ENCODE measurements at places on chromosomes 2 and 18. TPM values are rescaled to one million over a fixed set of nuclear protein-coding genes. Genes with fewer than 3 reads are reported as not detected.

The GKN1 gene
- not detected for total RNA-seq

The TNFRSF11A gene
- total RNA-seq = 0.72 TPM

The MOGAT1 gene
- not detected for total RNA-seq

The IL36RN gene
- not detected for total RNA-seq

The MC2R gene
- total RNA-seq = not detected

The CFC1 gene
- not detected for total RNA-seq

The TMEM214 gene
- 43.7 TPM for total RNA-seq

The SDC1 gene
- 0.36 TPM for total RNA-seq

The CTLA4 gene
- total RNA-seq = not detected

The DES gene
- not detected for total RNA-seq

The ALPG gene
- total RNA-seq = not detected

The APOB gene
- total RNA-seq = under 0.01 TPM

All from cardiac atrium fibroblast (primary cell).